ENCODE measurements at places on chromosomes 12 and 14.
A peak's percentile ranks its signal among the peaks of the same experiment; 100 is the strongest.

- DNase-seq = no peak
Observed at GRCh38 chr14:58167057-58167456, 15.0 kb upstream of the ARMH4 start.

DNA sequence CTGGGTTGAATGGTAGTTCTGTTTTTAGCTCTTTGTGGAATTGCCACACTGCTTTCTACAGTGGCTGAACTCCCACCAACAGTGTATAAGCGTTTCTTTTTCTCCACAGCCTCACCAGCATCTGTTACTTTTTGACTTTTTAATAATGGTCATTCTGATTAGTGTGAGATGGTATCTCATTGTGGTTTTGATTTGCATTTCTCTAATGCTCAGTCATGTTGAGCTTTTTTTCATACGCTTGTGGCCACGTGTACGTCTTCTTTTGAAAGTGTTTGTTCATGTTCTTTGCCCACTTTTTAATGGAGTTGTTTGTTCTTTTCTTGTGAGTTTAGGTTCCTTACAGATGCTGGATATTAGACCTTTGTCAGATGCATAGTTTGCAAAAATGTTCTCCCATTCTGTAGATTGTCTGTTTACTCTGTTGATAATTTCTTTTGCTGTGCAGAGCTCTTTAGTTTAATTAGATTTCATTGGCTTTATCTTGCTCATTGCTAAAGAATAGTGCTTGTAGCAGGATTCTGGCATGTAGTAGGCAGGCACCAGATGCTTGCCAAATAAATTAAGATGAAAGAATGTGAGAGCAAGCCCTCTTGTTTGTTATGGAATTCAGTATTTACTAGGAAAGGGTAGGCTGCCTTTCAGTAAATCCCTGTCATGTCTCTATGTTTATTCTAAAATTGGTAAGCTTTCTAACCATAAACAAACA lies 86.8 kb downstream of the PDE3A start:
- DNase-seq = no peak

DNA sequence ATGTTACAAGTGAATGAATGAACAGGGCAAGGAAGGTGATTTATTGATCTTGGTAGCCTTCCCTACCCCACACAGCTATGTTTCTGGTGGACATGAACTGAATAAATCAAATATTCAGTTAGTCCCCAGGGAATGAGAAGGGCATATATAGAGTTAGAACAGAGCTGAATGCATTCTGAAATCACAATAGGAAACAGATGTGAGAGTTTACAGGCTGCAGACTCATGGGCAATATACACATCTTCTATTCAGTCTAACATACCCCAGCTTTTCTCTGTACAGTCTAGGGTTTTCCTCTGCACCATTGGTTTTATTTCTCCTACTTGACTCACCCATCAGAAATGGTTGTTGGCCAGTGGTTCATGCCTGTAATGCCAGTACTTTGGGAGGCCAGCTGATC lies 7.3 kb upstream of the STX2 start:
- DNase-seq = no peak

- DNase-seq = no peak
Observed at GRCh38 chr12:47982311-47982710, 18.9 kb downstream of the TMEM106C start.

GRCh38 chr14:34161351-34162082 lies 210.6 kb upstream of the EGLN3 start:
- DNase-seq = no peak

- DNase-seq = no peak
Observed at GRCh38 chr12:104472748-104473147, 16.0 kb downstream of the CHST11 start.

- DNase-seq = peak; percentile 59
Observed at GRCh38 chr12:7994731-7995205, 37.7 kb upstream of the FOXJ2 start.

GRCh38 chr12:90953956-90954421 lies 987 bp downstream of the CCER1 start:
- DNase-seq = no peak

DNA sequence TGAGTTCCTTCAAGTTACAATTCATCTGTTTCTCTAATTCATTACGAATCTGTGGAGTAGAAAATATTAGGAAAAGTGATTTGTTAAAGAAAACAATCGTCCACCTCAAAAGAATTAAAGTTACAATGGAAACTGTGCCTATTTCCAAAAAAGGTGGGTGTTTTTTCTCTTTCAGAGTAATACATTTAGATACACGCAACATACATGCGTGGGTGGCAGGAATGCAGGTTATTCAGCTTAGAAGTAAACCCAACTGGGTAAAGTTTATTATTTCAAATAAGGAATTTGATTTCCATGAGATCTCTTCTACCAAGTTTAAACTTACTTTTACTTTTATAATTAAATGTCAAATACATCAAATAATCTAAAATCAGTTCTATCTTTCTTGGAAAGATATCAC lies 52.2 kb downstream of the SSH1 start:
- DNase-seq = no peak

DNA sequence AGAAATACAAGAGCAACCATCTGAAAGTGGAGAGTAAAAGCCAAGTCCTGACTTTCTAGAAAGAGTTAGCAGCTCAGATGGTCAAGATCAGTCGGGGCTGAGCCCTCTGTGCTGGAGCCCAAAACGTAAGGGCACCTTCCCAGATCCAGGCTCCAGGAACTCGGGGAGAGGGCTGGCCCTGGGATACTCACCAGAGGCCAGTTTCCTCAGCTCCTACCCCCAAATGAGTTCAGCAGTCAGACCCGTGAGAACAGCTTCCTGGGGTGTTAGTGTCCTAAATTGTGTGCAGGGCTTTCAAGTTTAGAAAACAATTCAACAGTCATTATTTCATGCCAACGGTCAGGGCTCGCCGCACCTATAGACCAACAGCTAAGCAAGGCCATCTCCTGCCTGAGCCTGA lies 147.6 kb upstream of the FKBP4 start:
- no peak for DNase-seq

GRCh38 chr14:36718216-36718615 lies 56.6 kb downstream of the PAX9 start:
- no peak for DNase-seq

- DNase-seq = no peak
Observed at GRCh38 chr12:111287125-111287900, 81.6 kb downstream of the PHETA1 start.

DNA sequence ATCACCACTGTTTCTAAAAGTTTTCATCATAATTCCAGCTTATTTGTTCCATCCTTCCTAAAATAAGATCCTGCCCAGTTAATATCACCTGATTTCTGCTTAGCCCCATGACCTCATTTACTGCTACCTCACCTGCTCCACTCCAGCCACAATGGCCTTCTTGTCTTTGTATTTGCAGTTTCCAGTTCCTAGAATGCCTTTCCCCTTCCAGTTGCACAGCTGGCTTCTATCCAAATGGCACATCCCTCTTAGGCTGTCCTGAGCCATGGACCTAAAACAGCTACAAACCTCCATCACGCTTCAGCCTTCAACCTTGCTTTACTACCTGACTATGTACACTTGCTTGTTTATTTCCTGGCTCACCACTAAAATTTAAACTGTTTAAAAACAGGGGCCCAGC lies 6.5 kb upstream of the LGMN start:
- no peak for DNase-seq

GRCh38 chr14:77059276-77059915 lies 30.9 kb upstream of the IRF2BPL start:
- DNase-seq = no peak

- peak; percentile 27 for DNase-seq
Observed at GRCh38 chr12:91852634-91853033, 293.0 kb downstream of the BTG1 start.

- no peak for DNase-seq
Observed at GRCh38 chr12:79407671-79408622, 282.8 kb downstream of the PAWR start.

GRCh38 chr14:103854822-103855733 lies 7.7 kb upstream of the PPP1R13B start:
- no peak for DNase-seq

DNA sequence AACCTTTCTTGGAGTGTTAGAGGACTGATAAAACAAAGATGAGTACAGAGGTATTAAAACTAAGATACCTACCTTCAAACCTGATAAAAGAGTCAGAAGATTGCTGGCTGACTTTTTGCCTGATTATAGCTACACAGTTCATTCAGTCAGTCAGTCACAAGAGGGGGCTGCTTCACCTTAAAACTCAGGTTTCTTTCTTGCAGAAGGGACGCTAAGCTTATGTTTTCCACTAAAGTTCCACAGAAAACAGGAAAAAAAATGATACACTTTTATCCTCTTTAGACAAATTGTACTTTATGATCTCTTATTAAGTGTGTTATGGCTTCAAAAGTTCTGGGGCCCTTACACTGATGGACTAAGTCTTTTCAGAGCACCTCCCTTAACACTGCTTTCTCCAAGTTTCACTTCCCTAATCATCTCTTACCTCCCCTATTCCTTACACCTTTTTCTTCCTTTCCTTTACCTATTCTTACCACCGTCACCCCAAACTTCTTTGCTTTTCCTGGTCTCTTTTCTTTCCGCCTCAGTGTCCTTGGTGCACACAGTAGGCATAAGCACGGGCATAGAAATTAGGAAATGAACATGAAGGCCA lies 448.7 kb upstream of the OR4E1 start:
- no peak for DNase-seq

DNA sequence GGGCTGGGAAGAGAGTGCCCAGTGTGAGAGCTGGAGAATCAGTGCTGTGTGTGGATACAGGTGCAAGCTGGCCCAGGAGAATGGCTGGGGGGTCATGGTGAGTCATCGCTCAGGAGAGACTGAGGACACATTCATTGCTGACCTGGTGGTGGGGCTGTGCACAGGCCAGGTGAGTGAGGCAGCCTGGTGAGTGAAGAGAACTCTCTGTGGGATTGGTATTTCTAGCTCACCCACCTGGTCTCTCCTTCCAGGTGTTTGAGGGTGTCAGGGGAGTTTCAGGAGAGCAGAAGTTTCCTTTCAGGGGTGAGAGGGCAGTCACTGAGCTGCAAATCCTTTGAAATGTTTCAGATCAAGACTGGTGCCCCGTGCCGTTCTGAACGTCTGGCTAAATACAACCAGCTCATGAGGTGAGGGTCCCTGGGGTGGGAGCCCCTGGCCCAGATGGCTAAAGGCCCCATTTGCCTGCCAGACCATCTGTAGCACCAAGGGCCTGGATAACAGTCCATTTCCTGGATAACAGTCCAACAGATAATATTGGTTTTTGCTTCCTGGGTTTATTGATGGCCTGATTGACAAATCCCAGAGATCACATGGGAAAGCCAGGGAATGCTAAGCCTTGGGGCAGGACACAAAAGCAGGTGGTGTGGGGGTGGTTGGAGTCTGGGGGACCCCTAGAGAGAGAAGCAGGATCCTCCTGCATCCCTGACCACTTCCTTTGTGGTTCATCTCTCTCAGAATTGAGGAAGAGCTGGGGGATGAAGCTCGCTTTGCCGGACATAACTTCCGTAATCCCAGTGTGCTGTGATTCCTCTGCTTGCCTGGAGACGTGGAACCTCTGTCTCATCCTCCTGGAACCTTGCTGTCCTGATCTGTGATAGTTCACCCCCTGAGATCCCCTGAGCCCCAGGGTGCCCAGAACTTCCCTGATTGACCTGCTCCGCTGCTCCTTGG lies 5.5 kb upstream of the ATN1 start:
- DNase-seq = no peak

DNA sequence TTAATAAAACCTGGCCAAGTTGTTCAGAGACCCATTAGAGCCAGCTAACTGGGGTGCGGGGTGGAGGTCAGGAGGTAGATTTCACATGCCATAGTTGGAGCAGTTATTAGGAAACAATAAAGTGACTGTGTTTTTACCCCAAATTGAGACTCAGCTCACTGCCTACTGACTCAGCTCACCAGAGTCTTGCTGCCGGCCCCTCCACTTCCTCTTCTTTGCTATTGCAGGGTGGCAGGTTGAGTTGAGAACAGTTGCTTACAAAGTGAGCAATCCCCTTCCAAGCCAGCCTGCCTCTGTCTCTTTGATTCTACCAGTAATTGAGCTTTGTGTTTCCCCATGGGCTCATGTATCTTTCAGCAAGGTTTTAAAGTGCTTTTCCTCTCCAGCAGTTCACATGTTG lies 12.9 kb downstream of the ST8SIA1 start:
- DNase-seq = no peak

DNA sequence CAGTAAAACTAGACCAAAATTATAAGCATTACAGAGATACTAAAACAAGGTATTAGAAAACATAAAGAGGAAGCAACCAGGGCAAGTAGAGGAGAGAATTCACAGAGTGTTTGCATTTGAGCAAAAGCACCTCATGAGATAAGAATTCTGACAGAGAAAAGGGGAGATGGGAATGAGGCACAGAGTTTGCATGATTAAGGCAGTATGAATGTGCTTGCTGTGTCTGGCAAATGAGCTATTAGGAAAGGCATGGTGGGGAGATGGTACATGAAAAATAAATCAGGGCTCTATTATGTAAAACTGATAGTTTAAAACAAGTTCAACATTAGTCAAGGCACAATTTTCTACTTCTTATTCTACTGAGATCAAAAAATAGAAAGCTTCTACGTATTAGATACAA lies 23.1 kb downstream of the GARIN6 start:
- DNase-seq = no peak

DNA sequence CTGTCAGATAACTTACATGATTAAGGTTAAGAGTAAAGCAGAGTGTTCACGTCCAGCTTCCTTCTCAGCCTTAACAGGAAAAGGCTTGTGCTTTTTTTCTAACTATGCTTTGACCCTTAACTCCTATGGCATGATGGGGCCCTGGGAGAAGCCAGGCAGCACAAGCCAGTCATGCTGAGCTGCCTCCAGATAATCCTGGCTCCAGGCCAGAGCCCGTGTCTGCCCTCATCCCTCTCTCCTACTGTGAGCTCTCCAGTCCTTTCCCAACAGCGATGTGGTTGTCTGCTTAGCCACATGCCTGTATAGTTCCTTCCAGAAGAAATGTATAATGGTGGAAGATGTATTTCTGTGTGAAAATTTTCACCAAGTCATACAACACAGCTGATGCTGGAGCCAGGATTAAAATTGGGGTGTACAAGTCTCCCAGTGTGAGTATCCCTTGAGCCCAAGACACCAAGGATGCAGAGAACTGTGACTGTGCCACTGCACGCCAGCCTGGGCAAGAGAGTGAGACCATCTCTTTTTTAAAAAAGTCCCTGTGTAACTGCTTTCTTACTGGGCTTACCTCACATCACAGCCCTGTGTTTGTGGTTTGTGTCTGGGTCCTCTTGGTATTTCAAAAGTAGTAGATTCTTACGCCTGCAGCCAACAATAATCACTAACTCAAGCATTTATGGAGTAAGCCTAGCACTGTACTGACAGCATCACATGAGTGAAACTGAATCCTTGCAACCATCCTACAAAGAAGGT lies 7.9 kb upstream of the ITFG2 start:
- DNase-seq = peak; percentile 80

DNA sequence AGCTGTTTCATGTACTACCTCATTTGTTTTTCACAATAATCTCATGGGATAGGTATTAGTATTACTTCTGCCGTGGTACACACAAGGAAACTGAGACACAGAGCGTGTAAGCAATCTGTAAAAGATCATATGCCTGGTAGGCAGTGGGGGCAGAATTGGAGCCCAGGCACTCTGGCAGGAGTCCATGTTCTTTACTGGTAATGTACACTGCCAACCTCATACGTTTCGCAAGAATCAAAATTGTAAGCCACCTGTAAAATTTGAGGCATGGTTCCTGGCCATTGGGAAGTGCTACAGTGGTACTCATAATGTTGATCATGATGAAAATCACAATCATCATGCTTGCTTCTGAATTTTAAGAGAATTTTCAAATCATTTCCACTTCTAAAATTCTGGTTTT lies 40.7 kb downstream of the TMTC1 start:
- no peak for DNase-seq

GRCh38 chr12:60752589-60752988 lies 1156.8 kb downstream of the SLC16A7 start:
- DNase-seq = no peak
